T-cell (primary cell): ENCODE measurements at places on chromosomes 3 and 15.
A peak's percentile ranks its signal among the peaks of the same experiment; 100 is the strongest.

GRCh38 chr3:31409389-31409788 is 123.3 kb upstream of the STT3B start:
- DNase-seq = no peak

- DNase-seq = peak; percentile 51
These were observed 702 bp downstream of the ARHGEF3 start for GRCh38 chr3:56800832-56801661.

DNA sequence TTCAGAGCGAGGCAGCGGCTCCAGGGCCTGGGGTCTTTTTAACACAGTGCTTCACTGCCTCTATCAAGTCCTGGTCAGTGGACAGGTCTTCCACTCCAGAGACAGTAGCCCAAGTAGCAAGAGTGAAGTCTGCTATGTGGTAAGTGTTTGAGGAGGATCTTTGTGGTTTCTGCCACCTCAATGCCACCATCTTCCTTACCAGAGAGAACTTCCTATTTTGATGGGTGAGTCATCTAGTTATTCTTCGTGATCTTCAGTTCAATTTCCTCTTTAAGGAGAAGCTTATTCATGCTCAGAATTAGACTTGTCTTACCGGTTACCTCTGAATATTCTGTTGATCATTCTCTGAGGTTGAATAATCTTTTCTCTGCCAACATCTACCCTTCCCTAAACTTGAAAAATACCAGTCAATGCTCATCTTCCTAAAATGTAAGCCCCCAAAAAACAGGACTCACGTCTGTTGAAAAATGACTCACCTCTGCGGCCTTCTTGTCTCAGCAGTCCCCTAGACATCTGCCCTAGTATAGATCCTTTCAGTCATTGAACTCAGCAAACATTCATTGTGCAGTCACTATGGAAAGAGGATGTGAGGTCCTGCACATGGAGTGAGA is 32.2 kb upstream of the BCL6 start:
- DNase-seq = no peak

- no peak for DNase-seq
These were observed 8.5 kb upstream of the KLHL6 start for GRCh38 chr3:183564046-183564445.

DNA sequence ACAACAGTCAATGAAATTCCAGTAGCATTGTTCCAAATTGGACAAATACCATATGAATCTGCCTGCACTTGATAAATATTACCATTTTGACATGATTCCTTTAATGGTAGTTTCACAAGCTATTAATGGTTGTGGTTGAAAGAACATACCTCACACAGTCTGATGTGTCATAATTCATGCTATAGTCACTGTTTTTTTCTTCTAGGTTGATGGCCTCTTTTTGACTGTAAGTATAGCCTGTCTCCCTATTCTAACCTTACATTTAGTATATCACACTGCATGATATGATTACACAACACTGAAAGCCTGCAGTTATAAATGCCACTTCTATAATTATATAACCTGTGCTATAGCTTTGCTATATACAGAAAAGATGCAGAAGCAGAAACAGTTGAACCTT is 834.1 kb downstream of the NSUN3 start:
- DNase-seq = no peak

GRCh38 chr3:172641291-172641690 is 69.6 kb downstream of the NCEH1 start:
- DNase-seq = no peak

DNA sequence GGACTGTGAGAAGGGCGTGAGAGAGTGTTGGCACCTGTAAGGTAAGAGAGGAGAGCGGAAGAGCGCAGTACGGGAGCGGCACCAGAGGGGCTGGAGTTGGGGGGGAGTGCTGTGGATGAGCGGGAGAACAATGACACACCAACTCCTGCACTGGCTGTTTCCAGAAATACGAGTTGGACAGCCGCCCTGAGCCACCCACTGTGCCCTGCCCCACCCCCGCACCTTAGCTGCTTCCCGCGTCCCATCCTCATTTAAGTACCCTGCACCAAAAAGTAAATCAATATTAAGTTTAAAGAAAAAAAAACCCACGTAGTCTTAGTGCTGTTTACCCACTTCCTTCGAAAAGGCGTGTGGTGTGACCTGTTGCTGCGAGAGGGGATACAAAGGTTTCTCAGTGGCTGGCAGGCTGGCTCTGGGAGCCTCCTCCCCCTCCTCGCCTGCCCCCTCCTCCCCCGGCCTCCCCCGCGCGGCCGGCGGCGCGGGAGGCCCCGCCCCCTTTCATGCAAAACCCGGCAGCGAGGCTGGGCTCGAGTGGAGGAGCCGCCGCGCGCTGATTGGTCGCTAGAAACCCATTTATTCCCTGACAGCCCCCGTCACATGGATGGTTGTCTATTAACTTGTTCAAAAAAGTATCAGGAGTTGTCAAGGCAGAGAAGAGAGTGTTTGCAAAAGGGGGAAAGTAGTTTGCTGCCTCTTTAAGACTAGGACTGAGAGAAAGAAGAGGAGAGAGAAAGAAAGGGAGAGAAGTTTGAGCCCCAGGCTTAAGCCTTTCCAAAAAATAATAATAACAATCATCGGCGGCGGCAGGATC is at the start of gene SOX2:
Gene SOX2, plus strand, starts transcription at position 601 of the 811 bp plus-strand sequence. CDS start 436 bp downstream, outside the sequence.
- DNase-seq = no peak

DNA sequence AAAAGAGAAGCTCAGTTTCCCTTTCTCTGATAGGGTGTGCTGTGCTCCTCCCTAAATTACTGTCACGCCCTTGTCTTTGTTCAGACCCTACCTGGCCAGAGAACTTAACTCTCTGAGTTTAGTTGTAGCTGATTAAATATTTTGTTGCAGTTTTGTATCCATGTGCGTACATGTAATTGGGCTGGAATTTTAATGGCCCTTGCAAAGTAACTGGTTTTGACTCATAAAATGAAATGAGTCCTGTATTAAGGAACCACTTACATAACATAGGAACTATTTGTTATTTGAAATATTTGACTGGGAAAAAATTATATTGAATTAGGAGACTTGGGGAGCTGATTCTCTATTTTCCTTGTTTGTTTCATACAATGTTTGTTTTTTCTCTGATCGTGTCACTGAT is 80.2 kb downstream of the LRRK1 start:
- no peak for DNase-seq

GRCh38 chr3:127081001-127081720 is 98.2 kb downstream of the PLXNA1 start:
- DNase-seq = no peak
